ENCODE measurements at places on chromosomes 2 and 18.

DNA sequence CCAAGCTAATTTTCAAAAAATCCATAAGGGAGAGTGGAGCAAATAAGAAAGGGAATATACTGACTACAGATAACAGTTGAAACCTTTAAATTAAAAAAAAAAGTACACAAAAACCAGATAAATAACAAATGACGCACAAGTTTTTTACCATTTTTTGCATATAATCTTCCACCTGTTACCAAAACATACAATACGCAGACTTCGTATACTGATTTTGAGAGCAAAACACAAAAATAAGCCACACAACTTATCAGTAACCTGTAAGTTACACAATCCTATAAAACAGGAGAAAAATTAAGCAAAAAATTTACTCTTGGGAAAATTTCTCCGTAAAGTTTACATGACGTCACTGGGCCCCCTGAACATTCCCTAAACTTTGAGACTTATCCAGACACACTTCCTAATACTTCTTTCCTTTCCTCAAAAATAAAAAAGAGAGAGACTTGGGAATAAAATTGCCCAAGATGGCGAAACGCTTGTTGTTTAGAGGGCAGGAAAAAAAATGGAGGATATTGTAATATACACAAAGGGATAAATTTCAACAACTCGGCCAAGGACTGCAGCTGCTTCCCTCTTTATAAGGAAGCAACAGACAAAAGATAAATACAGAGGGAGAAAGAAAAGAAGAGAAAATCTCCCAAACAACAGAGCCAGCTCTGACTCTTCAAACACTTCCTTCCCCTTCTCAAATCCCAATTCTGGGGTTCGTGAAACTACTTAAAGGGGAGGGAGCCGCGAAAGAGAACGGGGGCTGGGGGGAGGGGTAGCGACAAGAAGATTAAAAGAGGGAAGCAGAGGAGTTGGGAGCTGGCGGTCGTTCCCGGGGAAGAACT, 1.6 kb downstream of the BAZ2B start:
- DNase-seq, result peak; percentile 70

GRCh38 chr2:173076581-173077345, 1.1 kb downstream of the MAP3K20 start:
- peak; percentile 46 for DNase-seq

DNA sequence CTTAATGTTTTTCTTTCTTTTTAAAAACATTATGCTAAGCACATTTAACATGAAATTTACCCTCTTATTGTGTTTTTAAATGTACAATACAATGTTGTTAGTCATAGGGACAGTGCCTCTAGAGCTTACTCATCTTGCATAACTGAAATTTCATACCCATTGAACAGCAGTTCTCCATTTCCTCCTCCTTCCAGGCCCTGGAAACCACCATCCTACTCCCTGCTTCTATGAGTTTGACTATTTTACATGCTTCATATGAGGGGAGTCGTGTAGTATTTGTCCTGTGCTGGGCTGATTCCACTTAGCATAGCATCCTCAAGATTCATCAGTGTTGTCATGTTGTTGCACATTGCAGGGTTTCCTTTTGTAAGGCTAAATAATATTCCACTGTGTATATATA, 92.6 kb downstream of the SPATS2L start:
- DNase-seq, result peak; percentile 76

GRCh38 chr2:96532641-96533291, 3.8 kb upstream of the ARID5A start:
- DNase-seq, result no peak

GRCh38 chr2:15348636-15349035, 212.5 kb downstream of the NBAS start:
- DNase-seq, result no peak

- DNase-seq, result no peak
Measured at GRCh38 chr2:234565842-234566619, 69.2 kb upstream of the ARL4C start.

- no peak for DNase-seq
Measured at GRCh38 chr2:184637781-184638180, 39.5 kb downstream of the ZNF804A start.

- DNase-seq, result peak; percentile 52
Measured at GRCh38 chr2:232204457-232204931, 174.1 kb upstream of the ALPP start.

GRCh38 chr2:22485486-22485885, 899.5 kb upstream of the KLHL29 start:
- no peak for DNase-seq

- no peak for DNase-seq
Measured at GRCh38 chr18:5974696-5975095, 79.4 kb upstream of the TMEM200C start.

- no peak for DNase-seq
Measured at GRCh38 chr18:48868468-48869466, 82.0 kb downstream of the SMAD7 start.

DNA sequence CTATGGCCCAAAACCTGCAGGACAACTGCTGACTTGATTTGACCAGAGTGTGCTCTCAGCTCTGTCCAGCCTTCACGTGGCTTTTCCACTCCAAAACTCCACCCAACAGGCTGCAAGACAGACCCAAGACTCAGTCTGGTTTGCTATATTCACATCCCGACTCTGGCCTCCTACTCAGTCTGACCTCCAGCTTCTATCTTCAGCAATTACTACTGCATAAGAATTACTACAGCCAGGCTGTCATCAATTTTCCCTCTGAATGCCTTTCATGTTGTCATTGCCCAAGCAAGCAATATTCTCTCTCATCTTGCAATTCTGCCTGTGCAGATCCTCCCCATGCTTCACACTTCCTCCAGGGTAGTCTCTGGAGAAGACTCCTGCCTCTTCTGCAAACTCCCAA, 53.6 kb upstream of the GYPC start:
- DNase-seq, result no peak

- no peak for DNase-seq
Measured at GRCh38 chr2:185373229-185373628, 365.4 kb upstream of the FSIP2 start.

DNA sequence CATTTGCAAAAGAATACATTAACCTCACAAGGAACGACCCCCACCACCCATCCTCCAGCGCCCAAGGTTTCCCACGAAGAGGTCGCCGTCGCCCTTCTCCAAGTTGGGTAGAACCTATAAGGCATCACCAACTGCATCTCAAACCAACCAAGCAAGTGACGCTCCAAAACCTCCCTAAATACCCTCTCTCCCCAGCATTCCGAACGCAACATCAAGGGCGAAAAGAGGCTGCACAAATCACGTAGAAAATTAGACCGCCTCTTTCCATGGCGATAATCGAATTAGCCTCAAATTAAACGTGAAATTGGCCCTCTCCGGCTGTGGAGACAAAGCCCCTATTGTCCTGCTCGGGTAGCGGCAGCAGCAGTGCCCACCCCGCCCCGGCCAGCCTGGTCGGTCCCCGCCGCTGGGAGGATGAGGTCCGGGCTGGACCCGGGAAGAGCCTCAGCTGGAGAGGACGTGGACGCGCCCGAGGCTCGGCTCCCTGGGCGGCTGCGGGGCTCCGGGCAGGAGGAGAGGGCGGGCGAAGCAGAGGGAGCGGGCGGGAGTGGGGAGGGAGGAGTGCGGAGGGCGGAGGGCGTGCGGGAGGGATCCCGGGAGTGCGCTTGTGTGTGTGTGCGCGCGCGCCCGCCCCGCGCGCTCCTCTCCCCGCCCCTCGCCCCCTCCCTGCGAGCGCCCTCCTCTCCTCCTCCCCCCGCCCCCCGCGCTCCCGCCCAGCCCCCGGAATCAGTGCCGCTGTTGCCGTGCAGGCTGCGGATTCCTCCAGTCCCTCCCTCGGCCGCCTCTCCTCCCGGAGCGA, at the start of gene SPTBN1:
TSS of gene SPTBN1 (plus strand) at position 765 of the 799 bp plus-strand sequence. CDS start 70,092 bp downstream, outside the sequence.
- peak; percentile 93 for DNase-seq

DNA sequence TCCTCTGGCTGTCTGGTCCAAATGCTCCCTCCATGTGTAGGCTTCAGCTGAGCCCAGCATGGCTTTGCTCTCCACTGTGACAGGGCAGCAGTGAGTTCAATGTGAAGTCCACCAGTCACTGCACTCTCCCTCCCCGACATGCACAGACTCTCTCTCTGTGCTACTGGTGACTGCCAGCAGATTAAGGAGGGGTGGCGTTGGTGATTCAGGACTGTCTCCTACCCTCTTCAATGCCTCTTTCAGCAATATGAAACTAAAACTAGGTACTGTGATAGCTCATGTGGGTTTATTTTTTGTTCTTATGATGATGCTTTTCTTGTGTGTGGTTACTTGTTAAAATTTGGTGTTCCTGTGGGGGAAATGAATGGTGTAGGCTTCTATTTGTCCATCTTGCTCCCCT, 201.0 kb upstream of the RBMS1 start:
- DNase-seq, result no peak

GRCh38 chr18:7207366-7207915, 23.4 kb upstream of the LRRC30 start:
- DNase-seq, result peak; percentile 8

DNA sequence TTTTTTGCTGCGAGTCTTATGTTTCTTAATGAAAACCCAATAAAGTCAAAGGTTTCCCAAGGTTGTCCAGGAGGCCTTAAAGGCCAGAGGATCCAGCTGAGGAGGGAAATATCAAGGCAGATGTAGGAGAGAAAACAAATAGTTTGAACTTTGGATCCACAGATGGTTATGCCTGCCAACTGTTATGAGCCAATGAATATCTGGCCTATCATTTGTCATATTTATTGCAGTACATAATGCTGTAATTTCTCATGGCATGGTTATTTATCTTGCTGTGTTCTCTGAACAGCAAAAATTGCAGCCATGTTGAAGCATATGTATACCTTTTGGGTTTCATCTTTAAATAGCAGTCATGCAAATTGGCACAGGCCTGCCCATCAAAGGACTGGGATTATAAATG, 38.2 kb upstream of the CAVIN2 start:
- DNase-seq, result no peak

Data from AG10803 (cell line).